ENCODE measurements at places on chromosomes 1 and 21. TPM values are rescaled to one million over a fixed set of nuclear protein-coding genes. Genes with fewer than 3 reads are reported as not detected.

The FLG2 gene
- total RNA-seq, result not detected

The RAB29 gene
- total RNA-seq, result 28.2 TPM

The ZNF683 gene
- total RNA-seq, result not detected

The OR2T11 gene
- total RNA-seq, result not detected

The NOC2L gene
- 70.5 TPM for total RNA-seq

The TSPEAR gene
- 0.47 TPM for total RNA-seq

The CSF1 gene
- 19.6 TPM for total RNA-seq

The CACNA1S gene
- not detected for total RNA-seq

The GJB5 gene
- total RNA-seq, result not detected

The PCAT6 gene
- total RNA-seq, result not detected

The AGMAT gene
- 1.2 TPM for total RNA-seq

All from dermis blood vessel endothelial cell (primary cell).